ENCODE measurements at places on chromosomes 7 and 10. TPM values are rescaled to one million over a fixed set of nuclear protein-coding genes. Genes with fewer than 3 reads are reported as not detected.

Gene ADIRF
- 79.3 TPM for total RNA-seq

Gene PLAC9
- 2.2 TPM for total RNA-seq

Gene WDFY4
- total RNA-seq, result 1.3 TPM

Gene GLCCI1
- 4.4 TPM for total RNA-seq

Data from left lobe of liver (tissue), 2 donors.